NCI-H1092 treated with DMSO at 0.1 percent for 48 hours (cell line): ENCODE measurements at places on chromosomes 1 and 21.

- no peak for DNase-seq
These were observed 31.1 kb downstream of the SIPA1L2 start for GRCh38 chr1:232598837-232599177.

DNA sequence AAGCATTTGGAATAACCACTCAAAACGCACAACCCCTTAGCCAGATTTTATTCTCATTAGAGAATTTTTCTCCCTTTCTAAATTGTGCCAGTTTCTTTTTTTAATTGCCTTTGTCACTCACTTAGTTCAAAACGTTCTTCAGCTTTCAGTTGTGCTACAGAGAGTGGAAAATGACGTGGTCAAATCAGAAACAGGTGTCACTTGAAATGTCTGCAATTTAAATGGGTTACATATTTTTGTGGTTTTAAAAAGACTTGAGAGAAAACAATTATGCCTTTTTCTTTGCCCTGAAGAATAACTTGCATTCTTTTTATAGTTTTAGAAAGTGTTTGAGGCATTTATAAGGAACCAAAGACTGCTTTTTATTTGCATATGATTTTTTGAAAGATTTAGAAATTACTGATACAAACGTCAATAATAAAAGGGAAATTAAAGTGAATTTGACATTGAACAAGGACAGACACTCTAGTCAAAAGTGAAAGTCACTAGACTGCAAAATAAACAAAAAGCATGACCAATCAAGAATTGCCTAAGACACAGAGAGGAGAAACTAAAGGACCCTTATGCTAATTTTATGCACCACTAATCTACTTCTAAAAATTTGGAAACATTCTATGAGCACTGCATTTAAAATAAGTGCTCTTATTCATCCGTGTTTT is 191.0 kb downstream of the TPR start:
- DNase-seq, result no peak

DNA sequence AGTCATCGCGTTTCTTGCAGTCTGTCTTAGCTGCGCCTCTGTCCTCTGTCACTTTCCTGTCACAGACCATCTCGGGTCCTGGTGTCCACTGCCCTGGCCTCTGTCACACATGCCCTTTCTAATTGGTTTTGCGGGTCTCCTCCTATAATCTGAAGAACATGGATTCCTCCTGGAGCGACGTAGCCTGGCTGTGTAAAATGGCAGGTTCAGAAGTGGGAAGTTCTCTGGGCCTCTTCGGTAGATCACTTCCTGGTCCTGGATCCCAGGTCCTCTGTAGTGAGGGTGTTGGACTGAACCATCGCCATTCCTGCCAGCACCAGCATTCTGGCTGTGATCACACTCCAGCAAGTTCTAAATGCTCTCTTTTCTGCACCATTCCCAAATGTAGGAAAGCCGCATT is 857 bp downstream of the FAM3B start:
- DNase-seq, result no peak

DNA sequence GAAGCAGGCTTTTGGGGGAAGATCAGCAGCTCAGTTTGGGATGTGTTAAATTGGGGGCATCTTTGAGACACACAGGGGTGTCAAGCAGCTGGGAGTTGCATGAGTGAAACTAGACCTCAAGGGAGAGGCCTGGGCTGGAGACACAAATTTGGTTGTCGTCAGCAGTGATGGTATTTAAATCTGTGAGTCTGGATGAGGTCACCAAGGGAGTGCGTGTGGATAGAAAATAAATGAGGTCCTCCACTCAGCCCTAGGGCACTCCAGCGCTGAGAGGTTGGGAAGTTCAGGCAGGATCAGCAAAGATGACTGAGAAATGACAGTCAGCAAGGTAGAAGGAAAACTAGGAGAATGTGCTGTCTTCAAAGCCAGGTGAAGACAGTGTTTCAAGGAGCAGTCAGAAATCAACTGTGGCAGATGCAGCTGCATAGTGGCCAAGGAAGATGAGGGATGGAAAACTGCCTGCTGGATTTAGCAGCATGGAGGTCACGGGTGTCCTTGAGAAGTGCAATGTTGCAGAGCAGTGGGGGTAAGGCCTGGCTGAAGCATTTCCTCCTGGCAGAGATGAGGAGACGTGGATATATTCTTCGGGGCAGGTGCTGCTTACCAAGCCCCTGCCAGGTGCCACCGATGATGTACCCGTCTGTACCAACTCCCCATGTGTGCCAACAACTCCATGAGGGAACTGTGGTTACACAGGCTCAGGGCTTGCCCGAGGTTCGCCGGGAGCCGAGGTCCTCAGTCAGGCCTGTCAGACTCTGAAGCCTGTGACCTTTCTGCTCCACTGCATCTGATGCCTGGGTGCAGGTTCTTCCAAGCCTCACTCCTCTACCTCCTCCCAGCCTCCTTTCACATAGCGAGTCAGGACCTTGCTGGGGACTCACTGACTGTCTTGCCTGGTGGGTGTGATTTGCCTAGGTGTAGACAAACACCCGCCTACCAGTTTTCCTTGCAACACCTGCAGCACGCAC is 11.3 kb downstream of the MAP7D1 start:
- no peak for DNase-seq

- no peak for DNase-seq
These were observed 146.0 kb upstream of the COL6A1 start for GRCh38 chr21:45835301-45836267.

DNA sequence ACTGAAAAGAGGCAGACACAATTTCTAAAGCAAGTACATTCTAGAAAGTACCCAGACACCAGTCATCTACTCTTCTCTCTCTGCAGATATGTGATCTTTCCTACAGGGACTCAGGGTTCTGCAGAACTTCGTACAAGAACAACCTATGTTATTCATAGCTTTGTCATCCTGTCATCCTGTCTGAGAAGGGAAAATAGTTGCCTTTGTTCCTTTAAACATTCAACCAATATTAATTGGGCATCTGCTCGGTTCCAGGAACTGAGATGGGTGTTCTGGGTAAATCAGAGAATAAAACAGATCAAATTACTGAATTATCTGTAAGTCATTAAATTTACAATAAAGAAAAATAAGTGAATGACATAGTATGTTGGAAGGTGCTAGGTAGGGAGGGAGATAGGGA is 504.9 kb downstream of the MATN1 start:
- no peak for DNase-seq

GRCh38 chr1:60130703-60131102 is 57.1 kb upstream of the C1orf87 start:
- DNase-seq, result no peak

DNA sequence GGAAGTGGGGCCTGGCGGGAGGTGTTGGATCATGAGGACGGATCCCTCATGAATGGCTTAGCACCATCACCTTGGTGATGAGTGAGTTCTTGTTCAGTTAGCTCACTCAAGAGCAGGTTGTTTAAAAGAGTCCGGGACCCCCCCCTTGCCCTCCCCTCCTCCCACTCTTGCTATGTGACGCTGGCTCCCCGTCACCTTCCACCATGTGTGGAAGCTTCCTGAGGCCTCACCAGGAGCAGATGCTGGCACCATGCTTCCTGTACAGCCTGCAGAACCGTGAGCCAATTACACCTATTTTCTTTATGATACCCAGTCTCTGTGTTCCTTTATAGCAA is 3.0 kb upstream of the SLC19A1 start:
- no peak for DNase-seq

DNA sequence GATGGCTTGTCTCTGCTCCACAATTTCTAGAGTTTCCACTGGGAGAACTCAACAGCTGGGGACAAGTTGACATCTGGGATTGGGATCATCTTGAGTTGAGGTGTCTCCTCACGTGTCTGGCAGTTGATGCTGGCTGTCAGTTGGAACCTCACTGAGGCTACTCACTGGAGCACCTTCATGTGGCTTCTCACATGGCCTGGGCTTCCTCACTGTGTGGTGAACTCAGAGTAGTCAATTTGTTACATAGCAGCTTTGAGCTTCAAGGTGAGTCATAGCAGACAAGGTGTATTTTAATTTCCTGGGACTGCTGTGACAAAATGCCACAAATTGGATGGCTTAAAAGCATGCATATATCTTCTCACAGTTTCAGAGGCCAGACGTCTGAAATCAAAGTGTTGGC is 44.0 kb downstream of the NTNG1 start:
- DNase-seq, result no peak

DNA sequence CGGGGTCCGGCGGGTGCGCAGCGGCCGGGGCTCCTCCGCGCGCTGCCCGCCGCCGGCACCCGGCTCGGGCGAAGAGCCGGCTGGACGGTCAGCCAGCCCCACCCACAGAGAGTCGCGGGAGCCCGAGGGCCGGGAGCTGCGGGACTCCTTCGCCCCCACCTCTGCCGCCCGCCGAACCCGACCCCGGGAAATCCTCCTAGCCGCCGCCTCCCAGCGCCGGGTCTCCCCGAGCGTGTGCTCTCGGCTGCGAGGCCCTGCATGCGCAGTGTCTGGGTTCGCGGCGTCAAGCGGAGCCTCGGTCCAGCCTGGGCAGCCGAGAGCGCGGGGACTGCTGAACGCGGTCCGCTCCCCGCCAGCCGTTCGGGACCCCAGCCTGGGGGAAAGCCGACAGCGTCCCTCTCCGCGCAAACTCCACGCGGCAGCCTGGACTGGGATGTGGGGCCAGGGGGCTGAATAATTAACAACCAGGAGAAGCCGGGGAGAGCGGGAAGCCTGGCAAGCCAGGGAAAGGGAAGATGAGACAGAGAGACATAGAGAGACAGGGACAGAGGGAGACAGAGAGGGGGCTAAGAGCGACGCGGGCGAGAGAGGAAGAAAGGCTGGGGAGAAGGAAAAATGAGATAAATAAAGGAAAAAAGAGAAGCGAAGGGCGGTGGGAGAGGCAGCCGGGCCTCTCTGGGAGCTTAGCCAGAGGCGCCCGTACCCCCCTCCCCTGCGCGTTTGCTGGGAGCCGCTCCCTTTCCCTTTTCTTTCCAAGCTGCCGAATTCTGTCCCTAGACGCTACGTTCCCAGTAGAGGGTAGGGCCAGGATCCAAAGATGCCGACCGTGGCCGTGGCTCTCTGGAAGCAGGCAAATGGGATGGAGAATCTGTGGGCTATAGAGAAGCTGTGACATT is 64.2 kb downstream of the MEF2D start:
- DNase-seq, result peak; percentile 17

GRCh38 chr1:158019171-158019868 is 25.9 kb downstream of the KIRREL1 start:
- no peak for DNase-seq

- peak; percentile 70 for DNase-seq
These were observed 37.4 kb downstream of the RASSF5 start for GRCh38 chr1:206544562-206545257.

DNA sequence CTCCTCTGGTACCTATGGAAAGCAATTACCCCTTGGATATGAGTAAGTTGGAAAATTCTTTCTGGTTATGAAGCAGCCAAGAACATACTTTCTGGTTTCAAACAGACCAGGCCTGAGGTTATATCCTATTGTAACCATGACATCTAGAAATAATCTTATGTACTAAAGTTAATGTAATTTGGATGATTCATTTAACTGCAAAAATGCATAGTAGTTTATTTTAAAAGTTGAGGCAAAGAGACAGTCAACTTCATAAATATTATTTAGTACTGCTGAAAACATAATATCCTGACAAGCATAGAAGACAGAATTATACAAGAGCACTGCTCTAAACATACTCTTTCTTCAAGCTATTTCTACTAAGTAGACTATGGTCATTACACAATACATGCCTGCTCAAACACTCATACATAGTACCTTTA is 25.5 kb downstream of the ODF2L start:
- DNase-seq, result no peak

- no peak for DNase-seq
These were observed 15.0 kb downstream of the ITGB2 start for GRCh38 chr21:44905728-44906090.

DNA sequence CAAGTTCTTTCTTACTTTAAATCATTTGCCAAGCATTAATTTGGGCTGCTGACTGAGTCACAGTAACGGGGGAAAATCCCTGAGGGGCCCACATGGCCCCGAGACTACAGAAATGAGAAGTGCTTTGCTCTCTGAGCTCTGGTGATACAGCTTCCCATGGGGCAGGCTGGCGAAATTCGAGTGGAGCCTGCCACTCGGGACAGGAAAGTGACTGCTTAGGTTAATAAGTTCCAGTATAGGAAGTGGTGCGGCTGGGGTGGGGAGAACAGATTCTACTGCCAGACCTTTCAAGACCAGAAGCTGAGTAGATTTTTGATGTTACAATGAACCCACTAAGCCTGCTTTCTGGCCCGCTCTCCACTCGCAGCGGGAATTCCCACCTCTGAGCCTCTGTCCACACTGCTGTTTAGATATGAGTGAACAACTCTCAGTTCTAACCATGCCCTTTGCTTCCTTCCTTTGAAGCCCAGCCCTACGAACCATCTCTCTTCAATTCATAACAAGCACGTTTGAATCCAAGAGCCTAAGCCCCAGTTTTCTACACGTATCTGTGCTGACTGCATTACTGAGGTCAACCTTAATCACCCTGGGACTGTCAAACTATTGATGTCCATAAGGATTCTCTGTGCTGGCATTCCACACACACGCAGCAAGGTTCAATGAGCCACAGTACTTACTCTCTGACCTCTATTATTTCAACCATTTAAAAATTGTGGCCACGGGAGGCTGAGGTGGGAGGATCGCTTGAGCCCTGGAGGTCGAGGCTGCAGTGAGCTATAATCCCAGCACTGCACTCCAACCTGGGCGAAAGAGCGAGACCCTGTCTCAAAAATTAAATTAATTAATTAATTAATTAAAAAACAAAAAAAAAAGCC is 9.6 kb downstream of the ZBTB17 start:
- DNase-seq, result no peak

- peak; percentile 33 for DNase-seq
These were observed 303.6 kb downstream of the KCNH1 start for GRCh38 chr1:210830034-210831028.

DNA sequence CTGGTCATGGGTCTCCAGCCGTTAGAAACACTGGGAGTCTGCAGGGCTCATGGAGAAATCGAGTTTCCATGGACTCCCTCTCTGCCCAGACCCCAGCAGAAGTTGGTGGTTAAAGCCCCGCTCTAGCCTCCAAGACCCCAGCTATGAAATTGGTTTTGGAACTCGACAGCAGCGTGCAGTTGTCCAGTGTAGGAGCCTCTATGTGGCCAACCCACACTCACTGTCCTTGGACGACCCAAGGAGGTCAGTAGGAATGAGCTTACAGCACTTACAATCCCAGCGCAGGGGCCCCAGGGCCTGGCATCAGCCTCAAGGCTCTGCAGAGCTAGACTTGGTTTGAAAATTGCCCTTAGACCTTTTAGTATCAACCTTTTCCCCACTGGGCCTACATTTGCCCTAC is 3.2 kb upstream of the PRDM16 start:
- no peak for DNase-seq

DNA sequence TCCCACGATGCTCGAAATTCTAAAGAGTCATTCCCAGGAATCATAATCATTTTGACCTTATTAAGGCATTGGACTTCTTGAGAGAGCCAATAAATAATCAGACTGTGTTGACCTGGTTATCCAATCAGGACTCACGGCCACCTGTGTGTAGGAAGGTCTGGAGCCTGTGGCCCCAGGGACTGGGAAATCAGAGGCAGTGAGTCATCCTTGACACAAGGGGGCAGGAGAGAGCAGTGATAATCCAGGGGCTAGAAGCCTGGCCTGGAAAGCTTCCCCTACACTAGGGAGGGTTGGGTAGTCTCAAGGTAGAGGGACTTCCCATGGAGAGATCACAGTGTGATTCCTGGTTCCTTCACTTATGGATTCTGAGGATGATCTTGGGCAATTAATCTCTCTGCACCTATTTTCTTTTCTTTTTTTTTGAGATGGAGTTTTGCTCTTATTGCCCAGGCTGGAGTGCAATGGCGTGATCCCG is 4.7 kb downstream of the MR1 start:
- peak; percentile 74 for DNase-seq

- peak; percentile 31 for DNase-seq
These were observed 77.4 kb downstream of the S1PR1 start for GRCh38 chr1:101314244-101314643.
